ENCODE measurements at places on chromosomes 12 and 14.

DNA sequence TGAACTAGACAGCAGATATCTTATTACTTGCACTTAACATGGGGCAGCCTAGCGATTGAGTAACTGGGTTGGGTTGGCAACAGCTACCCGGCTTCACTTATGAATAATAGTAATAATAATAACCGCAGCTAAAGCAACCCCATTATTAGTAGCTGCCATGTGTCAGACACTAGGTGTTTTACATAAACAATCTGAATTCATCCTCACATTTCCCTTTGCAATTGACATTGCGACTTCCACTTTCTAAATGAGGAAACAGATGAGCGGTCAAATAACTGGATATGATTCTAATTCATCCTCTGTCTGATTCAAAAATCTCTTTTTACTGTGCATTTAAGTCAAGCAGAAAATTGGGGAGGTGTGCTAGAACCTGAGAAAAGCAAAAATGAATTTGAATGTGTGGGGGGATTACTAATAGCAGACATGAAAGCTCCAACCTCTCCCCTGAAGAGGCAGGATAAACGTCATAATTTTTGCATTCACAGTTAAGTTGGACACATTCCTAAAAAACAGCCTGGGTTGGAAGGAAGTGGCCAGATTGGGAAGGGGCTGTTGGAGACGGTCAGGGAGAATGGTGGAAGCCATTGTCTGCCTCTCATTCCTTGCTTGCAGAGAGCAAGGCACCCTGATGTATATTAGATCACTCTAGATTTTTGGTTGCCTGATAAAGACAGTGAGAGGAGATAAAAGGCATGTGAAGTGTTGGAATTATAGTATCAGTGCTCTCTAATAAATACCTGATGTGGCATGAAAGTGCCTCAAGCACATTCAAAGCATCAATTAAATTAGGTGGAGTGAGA, 13.1 kb downstream of the EMP1 start:
- H3K4me3 ChIP-seq = no peak overlapping the region
- DNase-seq = no peak
- H3K27ac ChIP-seq = no peak overlapping the region

- no peak overlapping the region for H3K27ac ChIP-seq
- no peaks in the 10 kb centered on the region for H3K36me3 ChIP-seq
- peaks cover 6% of the 10 kb centered on the region for H3K4me1 ChIP-seq
- no peak overlapping the region for H3K4me3 ChIP-seq
Measured at GRCh38 chr12:116365606-116366455, 88.3 kb upstream of the MED13L start.

- H3K4me1 ChIP-seq = peaks cover 6% of the 10 kb centered on the region
- H3K4me3 ChIP-seq = no peak overlapping the region
- peak; percentile 11 for DNase-seq
- H3K36me3 ChIP-seq = no peaks in the 10 kb centered on the region
- peaks cover 18% of the 10 kb centered on the region for H3K27me3 ChIP-seq
- H3K27ac ChIP-seq = no peak overlapping the region
Measured at GRCh38 chr14:98955036-98955740, 316.8 kb downstream of the BCL11B start.

GRCh38 chr12:76047742-76048141, 16.2 kb upstream of the PHLDA1 start:
- DNase-seq = no peak
- no peaks in the 10 kb centered on the region for H3K4me1 ChIP-seq
- H3K27ac ChIP-seq = no peak overlapping the region
